Occipital lobe (tissue), 3 donors: ENCODE measurements at places on chromosomes 5 and 9. TPM values are rescaled to one million over a fixed set of nuclear protein-coding genes. Genes with fewer than 3 reads are reported as not detected.

GRCh38 chr9:33623658-33624586 lies 99.9 kb downstream of the ANKRD18B start:
- DNase-seq: peak; percentile 53

GRCh38 chr9:111920531-111920930 lies 23.9 kb downstream of the UGCG start:
- DNase-seq: no peak

- peak; percentile 57 for DNase-seq
Measured at GRCh38 chr9:34334337-34334824, 5.0 kb downstream of the NUDT2 start.

DNA sequence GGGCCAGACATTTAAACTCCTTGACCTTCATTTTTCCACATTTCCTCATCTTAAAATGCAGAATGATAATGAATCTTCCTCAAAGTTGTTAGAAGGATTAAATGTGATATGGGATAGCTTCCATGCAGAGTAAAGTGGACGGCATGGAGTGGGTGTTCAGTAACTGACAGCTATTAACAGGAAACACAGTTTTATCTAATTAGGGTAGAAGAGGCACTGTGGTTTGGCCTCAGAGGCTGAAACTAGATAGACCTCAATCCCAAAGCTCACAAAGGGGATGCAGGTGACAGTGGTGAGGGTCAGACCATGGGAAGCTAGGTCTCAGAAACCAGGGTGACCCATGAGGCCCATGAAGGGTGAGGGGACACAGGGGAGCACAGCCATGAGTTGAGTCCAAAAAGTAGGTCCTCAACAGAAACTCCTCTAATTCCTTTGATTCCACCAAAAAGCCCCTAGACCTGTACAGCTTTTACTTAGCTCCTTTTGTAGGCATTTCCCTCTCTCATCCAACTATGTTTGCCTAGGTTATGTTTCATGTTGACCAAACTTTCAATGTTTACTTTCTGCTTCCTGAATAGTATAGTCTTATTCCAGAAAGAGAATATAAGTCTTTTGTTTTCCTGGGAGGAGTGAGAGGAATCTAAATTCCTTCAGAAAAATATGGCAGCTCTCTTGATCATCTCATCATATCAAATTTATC lies 27.9 kb upstream of the GLDC start:
- no peak for DNase-seq

GRCh38 chr5:128538000-128538249 lies at the start of gene FBN2:
Gene FBN2 (minus strand): TSS chr5:128538245. CDS start chr5:128537603, 642 bp downstream.
- no peak for DNase-seq

- no peak for DNase-seq
Measured at GRCh38 chr9:124894741-124895170, 32.8 kb downstream of the ARPC5L start.

DNA sequence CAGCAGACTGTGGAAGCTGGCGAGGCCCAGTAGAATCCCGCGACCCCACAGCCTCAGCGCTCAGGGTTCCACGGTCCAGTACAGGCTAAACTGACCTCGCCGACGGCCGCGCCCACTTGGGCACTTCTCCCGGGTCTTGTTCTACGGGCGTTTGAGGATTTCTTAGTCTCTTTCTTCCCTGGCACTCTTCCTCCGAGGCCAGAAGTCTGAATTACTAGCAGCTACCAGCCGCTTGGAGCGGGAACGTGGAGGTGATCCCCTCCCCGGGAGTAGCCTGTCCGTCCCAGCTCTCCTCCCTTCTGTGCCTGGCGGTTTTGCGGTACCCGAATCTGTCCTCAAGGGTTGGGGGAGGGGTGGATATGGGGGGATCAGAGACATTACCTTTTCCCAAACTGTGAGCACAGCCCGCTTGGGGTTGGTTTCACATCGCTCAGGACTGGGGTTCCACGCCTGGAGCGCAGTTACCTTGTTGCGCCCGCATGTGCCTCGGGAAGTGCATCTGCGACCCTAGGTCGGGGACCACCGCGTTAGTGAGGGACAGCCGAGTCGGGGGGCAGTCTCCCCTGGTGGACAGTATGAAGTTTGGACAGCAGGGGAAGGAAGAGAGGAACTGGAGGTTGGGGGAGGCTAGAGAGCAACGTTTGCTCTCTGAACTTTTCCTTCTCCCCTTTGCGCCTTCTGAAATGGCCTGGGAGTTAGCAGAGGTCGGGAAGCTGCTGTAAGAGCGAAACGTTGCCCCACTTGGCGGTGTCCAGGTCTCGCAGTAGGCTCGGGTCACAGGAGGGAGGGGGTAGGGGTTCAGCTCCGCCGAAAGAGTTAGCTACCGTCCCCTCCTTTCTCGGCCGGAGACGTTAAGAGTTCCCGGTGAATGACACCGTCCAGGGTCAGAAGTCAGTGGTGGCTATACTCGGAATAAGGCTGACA lies 190.8 kb downstream of the MEF2C start:
- peak; percentile 50 for DNase-seq

DNA sequence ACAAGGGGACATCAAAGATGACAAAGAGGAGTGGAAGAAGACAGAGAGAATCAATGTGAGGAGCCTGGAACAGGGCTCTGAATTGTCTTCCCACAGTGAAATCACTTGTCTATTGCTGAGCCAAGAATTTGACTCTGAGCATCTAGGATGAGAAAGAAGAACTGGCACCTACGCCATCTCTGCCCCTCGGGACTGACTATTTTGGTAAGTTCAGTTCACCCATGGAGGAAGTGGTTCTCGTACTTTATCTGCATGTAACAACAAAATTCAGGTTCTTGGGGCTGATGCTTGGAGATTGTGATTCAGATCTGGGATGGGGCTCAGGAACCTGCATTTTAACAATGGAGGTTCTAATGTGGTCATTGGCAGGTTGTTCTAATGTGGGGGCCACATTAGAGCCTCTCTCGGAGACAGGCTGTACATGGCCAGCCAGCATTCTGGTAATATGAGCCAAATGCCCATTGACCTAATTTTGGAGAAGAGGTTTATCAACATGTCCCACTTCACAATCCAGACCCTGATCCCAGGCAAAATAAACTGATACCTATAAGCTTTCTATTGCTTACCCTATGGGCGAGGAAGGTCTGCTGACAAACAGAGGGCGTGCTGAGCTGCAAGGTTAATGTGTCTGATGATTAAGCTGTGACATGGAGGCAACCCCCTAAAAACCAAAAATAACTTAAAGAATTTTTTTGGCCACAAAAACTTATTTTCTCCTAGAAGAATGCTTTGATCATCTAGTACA lies 2.7 kb upstream of the IL12B start:
- no peak for DNase-seq

GRCh38 chr5:74638544-74638969 lies 2.0 kb downstream of the ENC1 start:
- no peak for DNase-seq

- no peak for DNase-seq
Measured at GRCh38 chr5:157457391-157457790, 2.6 kb upstream of the NIPAL4 start.

DNA sequence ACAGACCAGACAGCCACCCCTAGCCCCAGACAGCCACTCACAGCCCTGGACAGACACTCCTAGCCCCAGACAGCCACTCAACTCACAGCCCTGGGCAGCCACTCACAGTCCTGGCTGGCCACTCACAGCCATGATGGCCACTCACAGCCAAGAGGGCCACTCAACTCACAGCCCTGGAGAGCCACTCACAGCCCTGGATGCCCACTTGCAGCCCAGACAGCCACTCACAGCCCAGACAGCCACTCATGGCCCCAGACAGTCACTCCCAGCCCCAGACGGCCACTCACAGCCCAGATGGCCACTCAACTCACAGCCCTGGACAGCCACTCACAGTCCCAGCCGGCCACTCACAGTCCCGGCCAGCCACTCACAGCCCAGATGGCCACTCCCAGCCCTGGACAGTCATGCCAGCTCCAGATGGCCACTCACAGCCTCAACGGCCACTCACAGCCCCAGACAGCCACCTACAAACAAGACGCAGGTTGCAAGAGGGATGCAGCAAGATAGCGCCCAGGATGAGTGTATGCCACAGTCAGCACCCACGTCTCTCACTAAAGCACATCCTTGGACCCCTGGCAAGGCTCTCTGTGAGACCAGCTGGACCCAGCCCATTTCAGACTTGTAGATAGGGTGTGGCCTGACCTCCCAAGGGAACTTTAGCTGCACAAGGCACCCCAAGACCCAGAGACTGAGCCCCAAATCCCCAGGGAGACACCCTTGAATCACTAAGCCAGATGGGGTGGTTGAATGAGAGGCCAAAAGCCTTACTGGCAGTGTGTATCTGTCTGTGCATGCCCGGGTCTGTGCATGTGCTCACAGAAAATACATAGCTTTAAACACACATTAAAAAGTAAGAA lies 22.4 kb downstream of the ZDHHC11B start:
- DNase-seq: no peak

DNA sequence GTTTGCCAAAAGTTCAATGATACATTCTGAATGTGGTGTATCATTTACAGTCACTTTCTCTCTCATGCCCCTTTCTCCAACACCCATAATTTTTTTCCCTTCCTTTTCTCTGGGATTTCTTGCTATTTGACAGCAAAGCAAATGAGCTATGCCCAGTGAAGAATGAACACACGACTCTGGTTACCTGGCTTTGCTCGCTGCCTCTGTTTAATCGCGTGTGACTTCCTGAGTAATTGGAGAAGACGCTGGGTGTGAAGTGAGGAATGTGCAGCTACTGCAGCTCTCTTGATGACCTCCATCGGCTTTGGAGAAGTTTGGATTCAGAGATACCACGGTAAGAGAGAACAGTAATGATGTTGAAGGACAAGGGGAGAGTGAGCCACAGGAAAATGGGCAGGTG lies 651.8 kb downstream of the KIF4B start:
- DNase-seq: no peak

- no peak for DNase-seq
Measured at GRCh38 chr5:135700731-135701130, 121.9 kb upstream of the CXCL14 start.

- DNase-seq: no peak
Measured at GRCh38 chr5:10214041-10214440, 35.6 kb downstream of the ATPSCKMT start.

DNA sequence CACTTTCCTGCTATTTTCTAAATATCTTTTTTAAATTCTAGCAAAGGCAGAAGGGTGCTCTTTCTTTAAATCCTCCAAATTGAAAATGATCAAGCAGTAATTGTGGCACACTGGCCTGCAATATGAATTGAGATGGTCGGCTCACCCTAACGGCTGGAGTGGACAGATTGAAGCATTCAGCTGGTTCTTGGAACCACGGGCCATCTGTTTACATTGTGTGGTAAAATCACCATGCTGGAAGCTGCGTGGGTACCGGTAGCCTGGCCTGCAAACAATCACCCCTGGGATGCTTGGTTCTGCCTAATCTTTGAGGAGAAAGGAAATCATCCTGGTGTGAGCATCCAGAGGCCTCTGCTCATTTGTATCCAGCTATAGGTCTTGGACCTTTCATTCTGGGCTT lies 289.3 kb downstream of the ZNF608 start:
- DNase-seq: no peak

DNA sequence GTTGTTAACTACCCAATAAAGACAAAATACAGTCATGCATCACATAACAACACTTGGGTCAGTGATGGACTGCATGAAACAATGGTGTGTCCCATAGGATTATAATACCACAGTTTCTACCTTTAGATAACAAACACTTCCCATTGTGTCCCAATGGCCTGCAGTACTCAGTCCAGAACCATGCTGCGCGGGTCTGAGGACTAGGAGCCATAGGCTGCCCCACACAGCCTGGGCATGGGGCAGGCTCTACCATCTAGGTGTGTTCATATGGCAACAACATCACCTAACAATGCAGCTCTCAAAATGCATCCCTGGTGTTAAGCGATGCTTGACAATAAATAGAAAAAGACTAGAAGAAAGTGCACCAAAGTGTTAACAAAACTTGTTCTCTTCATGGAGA lies 6.8 kb downstream of the IPPK start:
- no peak for DNase-seq

- DNase-seq: no peak
Measured at GRCh38 chr9:686321-686813, 155.1 kb upstream of the DMRT1 start.

DNA sequence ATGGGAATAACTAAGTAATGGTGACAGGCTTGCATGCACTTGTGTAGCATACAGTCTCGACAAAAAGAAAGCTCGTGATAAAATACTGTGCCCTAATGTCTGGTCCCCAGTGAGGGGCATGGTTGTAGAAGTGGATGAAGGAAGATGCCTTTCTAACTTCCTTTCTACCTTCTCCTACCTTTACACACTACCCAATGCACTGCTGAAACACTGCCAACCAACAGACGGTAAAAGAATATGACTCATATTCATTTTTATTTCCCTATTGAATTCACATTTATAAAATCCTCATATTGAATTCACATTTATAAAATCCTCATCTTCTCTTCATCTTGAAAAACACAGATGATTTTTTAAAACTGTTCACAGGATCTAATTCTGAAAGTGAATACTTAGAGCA lies 223.0 kb downstream of the PJA2 start:
- no peak for DNase-seq

- DNase-seq: no peak
Measured at GRCh38 chr9:83472221-83472665, 66.0 kb downstream of the FRMD3 start.

GRCh38 chr9:93243112-93243511 lies 59.2 kb downstream of the WNK2 start:
- no peak for DNase-seq

DNA sequence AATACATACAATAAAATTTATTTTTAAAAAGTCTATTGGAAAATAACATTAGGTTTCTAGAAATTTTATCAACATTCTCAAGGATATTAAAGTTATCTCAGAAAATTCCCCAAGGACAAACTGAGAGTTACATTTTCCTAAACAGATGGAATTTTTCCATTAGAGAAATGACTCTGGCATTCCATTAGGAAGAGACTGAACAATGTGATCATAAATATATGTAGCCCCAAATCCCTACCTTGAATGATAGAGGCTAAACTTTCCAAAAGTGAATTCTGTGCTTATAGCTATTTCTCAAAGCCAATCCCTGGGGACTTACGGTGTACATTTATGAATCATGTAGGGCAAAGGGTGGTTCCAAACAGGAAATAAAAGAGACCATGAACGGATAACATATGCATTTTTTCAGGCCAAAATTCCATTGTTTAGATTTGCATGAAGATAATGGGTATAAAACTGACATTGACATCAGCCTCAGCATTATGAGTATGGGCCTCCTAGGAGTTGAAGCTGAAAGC lies 1181.0 kb upstream of the DMAC1 start:
- no peak for DNase-seq

DNA sequence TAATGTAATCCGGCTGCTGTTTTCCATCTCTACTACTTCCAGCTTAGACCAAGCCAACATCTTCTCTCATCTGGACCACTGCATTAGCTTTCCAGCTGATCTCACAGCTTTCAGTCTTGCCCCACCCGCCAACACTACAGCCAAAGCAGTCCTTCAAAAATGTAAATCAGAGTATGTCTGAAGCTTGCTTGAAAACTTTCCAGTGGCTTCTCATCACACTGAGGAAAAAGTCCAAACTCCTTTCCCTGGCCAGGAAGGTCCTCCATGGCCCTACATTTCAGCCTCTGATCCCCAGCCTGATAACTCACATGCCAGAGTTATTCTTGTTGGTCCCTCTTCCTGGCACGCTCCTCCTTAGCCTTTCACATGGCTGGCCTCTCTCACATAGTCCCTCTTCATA lies 38.5 kb downstream of the TTC1 start:
- DNase-seq: no peak

The ADAMTS2 gene
- 0.78 TPM for total RNA-seq

The AGXT2 gene
- total RNA-seq: not detected

The MARCOL gene
- not detected for total RNA-seq

The OLFML2A gene
- total RNA-seq: 2.5 TPM

The FST gene
- 3.0 TPM for total RNA-seq

The SPATA6L gene
- total RNA-seq: 10.9 TPM

The NEUROG1 gene
- 1.1 TPM for total RNA-seq

The RNF183 gene
- not detected for total RNA-seq

The GABRA6 gene
- 0.31 TPM for total RNA-seq

The PCDHA1 gene
- 6.6 TPM for total RNA-seq

The SYK gene
- 1.9 TPM for total RNA-seq
